ENCODE measurements at places on chromosomes 4 and X.
A peak's percentile ranks its signal among the peaks of the same experiment; 100 is the strongest.

GRCh38 chrX:1902901-1903235 is 288.0 kb downstream of the ASMT start:
- no peak for DNase-seq

DNA sequence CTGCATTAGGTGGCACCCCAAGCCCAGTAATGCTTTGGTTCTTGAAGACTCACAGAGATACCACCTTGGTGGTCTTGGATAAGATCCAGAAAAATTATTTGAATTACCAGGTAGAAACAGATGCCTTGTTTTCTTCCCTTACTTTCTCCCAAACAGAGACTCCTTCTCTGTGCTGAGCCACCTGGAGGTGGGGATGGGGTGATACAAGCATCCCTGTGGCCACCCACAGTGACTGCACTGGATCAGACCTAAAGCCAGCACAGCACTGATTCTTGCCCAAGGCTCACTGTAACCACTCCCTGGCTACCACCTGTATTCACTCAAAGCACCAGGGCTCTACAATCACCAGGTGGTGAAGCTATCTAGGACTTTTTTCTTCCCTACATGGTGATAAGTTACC is 156.8 kb downstream of the TEX13A start:
- no peak for DNase-seq

DNA sequence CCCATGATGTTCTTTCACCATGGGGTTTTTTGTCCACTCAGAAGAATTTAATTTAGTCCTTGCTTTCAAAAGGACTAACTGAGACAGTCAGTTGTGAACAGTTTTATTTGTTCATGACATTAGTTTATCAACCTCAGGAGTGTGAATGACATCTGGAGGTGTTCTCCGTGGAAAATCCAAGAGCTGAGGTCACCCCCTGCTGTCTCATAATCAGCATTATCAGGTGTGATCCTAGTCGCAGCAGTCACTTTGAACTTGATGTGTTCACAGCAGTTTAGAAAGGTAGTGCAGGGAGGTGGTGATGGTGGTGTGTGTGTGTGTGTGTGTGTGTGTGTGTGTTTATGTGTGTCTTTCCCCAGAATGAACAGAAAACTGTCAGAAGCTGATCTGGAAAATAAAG is 1760.8 kb upstream of the PCDH10 start:
- DNase-seq, result no peak

DNA sequence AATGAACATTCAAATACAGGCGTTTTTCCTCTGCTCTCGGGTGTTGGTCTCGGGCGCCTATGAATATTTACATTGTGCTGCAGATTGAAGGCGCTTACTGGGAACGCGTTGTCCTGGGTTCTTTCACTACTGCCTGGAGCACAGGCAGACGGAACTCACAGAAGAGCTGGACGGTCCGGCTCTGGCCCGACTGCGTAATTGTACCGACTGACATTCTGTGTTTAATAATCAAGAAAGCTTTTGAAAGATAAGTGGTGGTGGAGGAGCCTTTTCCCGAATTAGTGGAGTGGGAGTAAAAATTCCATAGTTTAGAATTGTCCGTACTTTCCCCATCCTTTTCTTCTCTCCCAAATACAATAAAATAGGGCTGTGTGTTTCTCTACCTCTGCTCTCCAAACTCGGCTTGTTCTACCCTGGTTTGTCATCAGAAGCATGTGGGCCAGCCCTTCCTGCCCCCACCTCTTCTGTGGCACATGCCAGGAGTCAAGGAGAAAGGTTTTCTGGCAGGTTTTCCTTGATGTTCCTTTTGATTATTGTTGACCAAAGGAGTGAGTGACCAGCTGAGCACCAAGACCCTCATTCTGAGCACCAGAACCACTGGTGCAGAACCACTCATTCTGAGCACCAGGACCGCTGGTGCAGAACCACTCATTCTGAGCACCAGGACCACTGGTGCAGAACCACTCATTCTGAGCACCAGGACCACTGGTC is 2.3 kb downstream of the FHDC1 start:
- no peak for DNase-seq

- DNase-seq, result no peak
These were observed 133.4 kb downstream of the OPHN1 start for GRCh38 chrX:68299898-68300297.

GRCh38 chr4:40581254-40582140 is 48.2 kb downstream of the RBM47 start:
- no peak for DNase-seq

- DNase-seq, result no peak
These were observed 8.7 kb downstream of the ATP5ME start for GRCh38 chr4:665381-665750.

GRCh38 chr4:27861381-27861787 is 1000.7 kb downstream of the STIM2 start:
- peak; percentile 3 for DNase-seq

All from NCI-H510A (cell line).